ENCODE measurements at places on chromosomes 3 and 15. TPM values are rescaled to one million over a fixed set of nuclear protein-coding genes. Genes with fewer than 3 reads are reported as not detected.

Gene HIGD1A
- 115 TPM for total RNA-seq

Gene TLR9
- 0.08 TPM for total RNA-seq

Gene FGD5
- total RNA-seq: not detected

Gene GOLGA8K
- total RNA-seq: not detected

Gene ADGRG7
- not detected for total RNA-seq

- no peak for DNase-seq
These were observed 12.8 kb downstream of the PAK6 start for GRCh38 chr15:40251486-40252140.

GRCh38 chr15:26191193-26191592 is 328.1 kb upstream of the ATP10A start:
- no peak for DNase-seq

GRCh38 chr15:40815042-40815698 is 7.9 kb upstream of the DNAJC17 start:
- no peak for DNase-seq

DNA sequence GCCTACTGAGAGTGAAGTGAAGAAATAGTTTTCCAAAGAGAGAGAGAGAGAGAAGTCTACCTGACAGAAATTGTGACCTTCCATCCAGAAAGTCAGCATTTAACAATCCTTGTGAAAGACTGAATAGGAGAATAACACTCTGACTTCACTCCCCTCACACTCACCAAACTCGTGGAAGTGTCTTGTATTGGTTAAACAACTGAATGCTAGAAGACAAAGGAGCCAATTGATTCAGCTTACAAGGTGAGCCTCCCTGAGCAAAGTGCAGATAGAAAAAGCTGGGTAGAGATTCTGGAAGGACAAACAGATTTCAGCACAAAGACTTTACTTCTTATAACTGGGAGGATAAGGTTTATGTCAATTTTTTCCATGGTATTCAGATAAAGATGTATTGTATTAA is 40.8 kb upstream of the OSTN start:
- no peak for DNase-seq

GRCh38 chr3:69767571-69767970 is 28.3 kb downstream of the MITF start:
- no peak for DNase-seq

DNA sequence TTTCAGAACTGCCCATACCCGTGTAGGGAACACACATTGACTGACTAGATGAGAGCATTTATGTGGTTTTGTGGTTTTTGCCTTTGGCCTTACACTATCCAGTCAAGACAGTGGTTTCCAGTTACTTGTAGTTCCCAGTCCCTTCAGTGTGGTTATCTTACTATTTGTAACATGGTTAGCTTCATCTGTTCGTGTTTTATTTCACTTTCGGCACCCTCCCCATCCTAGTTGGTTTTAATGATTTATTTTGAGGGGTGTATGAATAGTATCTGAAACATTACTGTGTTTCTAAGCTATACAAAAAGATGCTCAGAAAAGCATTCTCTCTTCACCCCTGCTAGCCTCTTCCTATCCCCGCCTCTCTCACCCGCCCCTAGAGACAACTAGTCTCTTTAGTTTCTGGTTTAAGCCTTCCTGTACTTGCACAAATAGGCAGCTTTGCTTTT is 14.1 kb downstream of the LYSMD4 start:
- peak; percentile 63 for DNase-seq

- no peak for DNase-seq
These were observed 6.5 kb downstream of the CHST13 start for GRCh38 chr3:126530171-126531050.

DNA sequence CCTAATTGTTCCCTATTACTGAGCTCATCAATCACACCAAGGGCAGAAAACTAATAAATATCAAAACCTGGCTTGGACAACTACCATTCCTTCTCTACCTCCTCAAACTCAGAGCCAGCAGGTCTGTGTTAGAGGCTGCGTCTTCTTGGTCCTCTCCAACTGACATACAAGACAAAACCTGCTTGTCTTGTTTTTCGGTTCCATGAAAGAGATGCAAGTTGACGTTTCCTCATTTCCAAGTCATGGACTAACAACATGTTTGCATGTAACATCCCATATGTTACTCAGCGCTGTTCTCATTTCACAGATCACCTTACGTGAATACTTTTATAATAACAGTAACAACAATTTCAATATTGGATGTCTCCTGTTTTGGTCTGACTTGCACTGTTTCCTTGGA is 110.9 kb downstream of the LMLN start:
- DNase-seq: no peak

GRCh38 chr3:124115279-124115678 is 123.4 kb upstream of the ROPN1 start:
- no peak for DNase-seq

GRCh38 chr3:62928256-62928655 is 53.0 kb upstream of the CADPS start:
- DNase-seq: no peak

DNA sequence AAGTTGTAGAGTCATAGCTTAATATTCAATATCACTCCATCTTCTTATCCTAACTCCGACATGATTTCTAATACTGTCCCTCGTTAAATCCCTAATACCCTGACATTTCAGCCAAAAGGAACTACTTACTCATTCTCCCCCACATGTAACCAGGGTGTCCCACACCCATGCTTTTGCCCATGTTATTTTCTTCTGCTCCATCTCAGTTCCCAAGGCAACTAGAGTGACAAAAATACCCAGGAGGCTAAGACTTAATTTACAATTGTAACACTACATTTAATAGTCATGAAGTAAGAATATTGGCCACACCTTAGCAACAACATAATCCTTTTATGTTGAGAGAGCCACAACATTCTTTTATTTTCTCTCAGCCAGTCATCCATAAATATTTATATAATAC is 248.5 kb upstream of the TGFBR2 start:
- DNase-seq: peak; percentile 62

DNA sequence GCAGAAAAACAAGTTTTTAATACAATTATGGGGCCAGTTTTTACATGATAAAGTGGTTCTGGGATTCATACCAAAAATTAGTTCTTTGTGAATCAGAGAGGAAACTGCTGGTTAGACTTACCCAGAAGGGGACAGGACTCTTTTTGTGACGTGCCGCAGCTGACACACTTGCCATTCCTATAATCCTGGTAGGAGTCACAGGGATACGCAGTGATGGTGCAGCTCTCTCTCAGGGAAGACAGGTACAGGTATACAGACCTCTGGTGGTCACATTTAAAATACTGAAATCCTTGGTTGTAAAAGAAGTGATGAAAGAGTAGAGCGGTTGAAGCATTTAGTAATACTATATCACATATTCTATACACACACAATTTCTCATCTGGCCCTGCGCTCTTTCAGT is 20.2 kb upstream of the TMEM41A start:
- no peak for DNase-seq

DNA sequence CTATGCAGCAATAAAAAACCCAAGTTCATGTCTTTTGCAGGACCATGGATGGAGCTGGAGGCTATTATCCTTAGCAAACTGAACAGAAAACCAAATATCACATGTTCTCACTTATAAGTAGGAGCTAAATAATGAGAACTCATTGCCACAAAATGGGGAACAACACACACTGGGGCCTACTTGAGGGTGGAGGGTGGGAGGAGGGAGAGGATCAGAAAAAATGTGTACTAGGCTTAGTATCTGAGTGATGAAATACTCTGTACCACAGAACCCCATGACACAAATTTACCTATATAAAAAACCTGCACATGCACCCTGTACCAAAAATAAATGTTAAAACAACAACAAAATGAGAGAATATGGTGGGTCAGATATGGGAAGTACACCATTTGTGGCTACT is 49.6 kb upstream of the AADACL2 start:
- no peak for DNase-seq

- no peak for DNase-seq
These were observed 333.8 kb upstream of the UMPS start for GRCh38 chr3:124396339-124396950.

- no peak for DNase-seq
These were observed 244.5 kb downstream of the ZIC4 start for GRCh38 chr3:147161833-147162232.

GRCh38 chr3:5059782-5060181 is 62.3 kb upstream of the ARL8B start:
- DNase-seq: no peak

DNA sequence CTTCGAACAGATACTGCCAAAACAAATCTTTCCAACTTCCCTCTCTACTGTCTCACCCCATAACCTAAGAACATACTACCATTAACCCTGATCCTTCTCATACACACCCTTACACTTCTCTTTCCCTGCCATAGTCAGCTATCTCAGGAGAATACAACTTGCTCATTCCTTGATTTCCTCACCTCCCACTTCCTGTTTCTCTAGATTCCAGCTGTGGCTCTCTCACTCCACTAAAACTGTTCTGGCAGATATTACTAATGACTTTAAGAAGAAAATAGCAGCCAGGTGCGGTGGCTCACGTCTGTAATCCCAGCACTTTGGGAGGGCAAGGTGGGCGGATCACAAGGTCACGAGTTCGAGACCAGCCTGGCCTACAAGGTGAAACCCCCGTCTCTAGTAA is 4.6 kb downstream of the LSG1 start:
- DNase-seq: no peak

GRCh38 chr15:88985547-88986393 is 72.6 kb upstream of the MFGE8 start:
- DNase-seq: no peak

DNA sequence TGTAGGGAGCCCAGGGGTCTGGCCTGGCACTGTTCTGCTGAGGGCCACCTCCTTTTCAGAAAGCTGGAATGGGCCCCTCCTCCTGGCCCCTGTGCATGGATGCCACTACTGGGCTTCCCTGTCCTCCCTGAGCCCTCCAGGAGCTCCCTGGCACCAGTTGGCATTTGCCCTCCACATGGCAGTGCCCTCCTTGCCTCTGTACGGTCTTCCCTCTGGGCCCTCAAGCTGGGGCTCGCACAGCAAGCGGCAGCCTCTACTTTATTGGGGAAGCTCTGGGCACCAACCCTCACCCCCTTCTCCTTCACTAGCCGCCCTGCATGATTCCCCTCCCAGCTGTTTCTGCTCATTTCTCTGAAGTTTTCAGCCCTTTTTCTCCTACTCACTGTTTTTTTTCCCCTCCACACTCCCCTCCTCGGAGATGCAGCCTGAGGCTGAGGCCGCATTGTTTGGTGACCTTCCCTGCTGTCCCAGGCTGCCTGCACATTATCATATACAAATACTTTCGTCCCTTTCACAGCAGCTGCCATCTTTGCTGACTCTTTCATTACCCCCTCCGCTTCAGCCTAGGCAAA is 127.3 kb downstream of the EEFSEC start:
- no peak for DNase-seq

Measured in HFFc6 (cell line).